ENCODE measurements at places on chromosomes 4 and X. TPM values are rescaled to one million over a fixed set of nuclear protein-coding genes. Genes with fewer than 3 reads are reported as not detected.

MAPK10 gene
- polyA plus RNA-seq, result 3.8 TPM

FAM47B gene
- not detected for polyA plus RNA-seq

PCDH19 gene
- 0.10 TPM for polyA plus RNA-seq

KLKB1 gene
- polyA plus RNA-seq, result 0.89 TPM

TMA16 gene
- polyA plus RNA-seq, result 20.8 TPM

AKAP17A gene
- 28.6 TPM for polyA plus RNA-seq

MAP7D2 gene
- polyA plus RNA-seq, result 0.41 TPM

AMTN gene
- polyA plus RNA-seq, result not detected

WAS gene
- polyA plus RNA-seq, result 9.6 TPM

RAB41 gene
- not detected for polyA plus RNA-seq

MAGEC3 gene
- polyA plus RNA-seq, result not detected

TCEAL3 gene
- 18.5 TPM for polyA plus RNA-seq

CXCL9 gene
- polyA plus RNA-seq, result not detected

STOX2 gene
- polyA plus RNA-seq, result 2.4 TPM

DDIT4L gene
- polyA plus RNA-seq, result 2.7 TPM

KCNIP4 gene
- 0.34 TPM for polyA plus RNA-seq

BRS3 gene
- polyA plus RNA-seq, result not detected

RPS6KA6 gene
- polyA plus RNA-seq, result 0.11 TPM

POLN gene
- polyA plus RNA-seq, result 5.7 TPM

LANCL3 gene
- 0.22 TPM for polyA plus RNA-seq

SORBS2 gene
- polyA plus RNA-seq, result 78.5 TPM

PCDH7 gene
- polyA plus RNA-seq, result 2.1 TPM

PABPC5 gene
- polyA plus RNA-seq, result 0.23 TPM

MTTP gene
- polyA plus RNA-seq, result not detected

SUV39H1 gene
- 2.9 TPM for polyA plus RNA-seq

NDST3 gene
- polyA plus RNA-seq, result not detected

ASB12 gene
- 0.12 TPM for polyA plus RNA-seq

ING2 gene
- polyA plus RNA-seq, result 8.9 TPM

MAMLD1 gene
- polyA plus RNA-seq, result 4.8 TPM

PPEF2 gene
- polyA plus RNA-seq, result not detected

CT45A5 gene
- not detected for polyA plus RNA-seq

All from adipose tissue (tissue), 3 donors.